Activated naive CD8-positive, alpha-beta T cell treated with anti-CD3 and anti-CD28 coated beads, Interleukin-2, amount 50 U/mL, for 24 hours (primary cell): ENCODE measurements at places on chromosomes 1 and 21.

DNA sequence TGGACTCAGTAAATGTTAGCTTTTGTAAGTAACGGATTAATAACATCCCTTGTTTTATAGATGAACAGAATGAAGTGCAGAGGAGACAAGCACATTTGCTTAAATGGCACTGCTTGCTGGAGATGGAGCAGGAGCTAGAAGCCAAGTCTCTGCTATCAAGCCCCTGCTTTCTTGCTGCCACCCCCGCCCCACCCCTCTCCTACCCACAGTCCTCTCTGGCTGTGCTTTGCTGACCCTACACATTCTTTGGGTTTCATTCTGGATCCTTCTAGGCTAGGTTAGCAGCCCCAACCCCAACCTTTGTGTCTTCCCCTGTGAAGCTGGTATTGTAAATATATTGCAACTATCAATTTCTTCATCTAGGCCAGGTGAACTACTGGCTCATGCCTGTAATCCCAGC lies 77.5 kb upstream of the CAPZB start:
- no peak for DNase-seq

DNA sequence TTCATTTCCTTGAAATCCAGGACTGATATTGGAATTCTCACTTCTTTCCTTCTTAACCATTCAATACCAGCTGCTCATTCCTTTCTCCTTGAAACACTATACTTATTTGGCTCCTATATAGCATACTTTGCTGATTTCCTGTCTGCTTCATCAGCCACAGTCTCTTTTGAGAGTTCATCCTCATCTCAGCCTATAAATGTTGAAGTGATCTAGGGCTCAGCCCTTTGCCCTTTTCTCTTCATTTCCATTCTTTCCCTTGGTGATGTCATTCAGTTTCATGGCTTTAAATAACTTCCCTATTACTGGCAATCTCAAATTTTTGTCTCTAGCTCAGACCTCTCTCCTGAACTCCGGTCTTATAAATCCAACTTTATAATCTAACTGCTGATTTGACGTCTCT lies 24.1 kb upstream of the RABGAP1L start:
- no peak for DNase-seq

GRCh38 chr1:149972547-149972946 lies 35.9 kb upstream of the MTMR11 start:
- no peak for DNase-seq

DNA sequence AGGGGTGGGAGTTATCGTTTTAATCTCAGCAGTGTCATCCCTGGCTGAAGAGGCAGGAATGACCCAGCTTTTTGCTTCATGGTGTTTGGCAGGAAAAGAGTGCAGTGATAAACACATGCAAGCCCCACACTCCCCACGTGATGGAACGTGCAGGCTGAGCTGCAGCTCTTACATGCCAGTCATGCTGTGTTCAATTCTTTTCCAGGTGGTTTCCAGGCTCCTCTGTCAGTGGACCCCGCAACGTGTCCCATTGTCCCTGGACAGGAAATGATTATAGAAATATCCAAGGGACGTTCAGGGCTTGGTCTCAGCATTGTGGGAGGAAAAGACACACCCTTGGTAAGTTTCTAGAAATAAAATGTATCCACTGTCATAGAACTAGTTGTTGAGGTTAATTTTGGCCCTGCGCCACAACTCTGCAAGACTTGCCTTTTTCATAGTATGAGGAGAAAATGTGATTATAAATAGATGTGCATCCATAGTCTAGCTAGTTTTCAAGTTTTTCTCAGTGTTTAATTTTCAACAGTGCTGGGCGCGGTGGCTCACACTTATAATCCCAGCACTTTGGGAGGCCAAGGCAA lies 110.2 kb upstream of the L1TD1 start:
- DNase-seq = no peak

DNA sequence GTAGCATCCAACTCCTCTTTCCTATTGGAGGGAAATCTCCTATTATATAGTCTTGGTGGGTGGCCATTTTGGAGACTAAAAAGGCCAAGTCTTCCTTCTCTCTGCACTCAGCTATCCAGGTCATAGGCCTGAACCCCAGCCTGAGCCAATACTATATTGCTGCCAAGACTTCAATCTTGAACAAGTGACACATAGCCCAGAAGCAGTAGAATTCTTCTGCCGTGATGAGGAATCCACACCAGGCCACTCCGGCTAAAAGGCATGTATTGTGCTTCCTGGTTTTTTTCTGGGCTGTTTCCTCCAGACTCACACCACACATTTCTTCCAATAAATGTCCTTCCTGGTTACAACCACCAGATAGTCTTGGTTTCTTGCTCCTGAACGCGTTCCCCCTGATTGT lies 43.0 kb downstream of the ATF3 start:
- no peak for DNase-seq

GRCh38 chr1:227793948-227794816 lies 21.3 kb upstream of the PRSS38 start:
- no peak for DNase-seq

DNA sequence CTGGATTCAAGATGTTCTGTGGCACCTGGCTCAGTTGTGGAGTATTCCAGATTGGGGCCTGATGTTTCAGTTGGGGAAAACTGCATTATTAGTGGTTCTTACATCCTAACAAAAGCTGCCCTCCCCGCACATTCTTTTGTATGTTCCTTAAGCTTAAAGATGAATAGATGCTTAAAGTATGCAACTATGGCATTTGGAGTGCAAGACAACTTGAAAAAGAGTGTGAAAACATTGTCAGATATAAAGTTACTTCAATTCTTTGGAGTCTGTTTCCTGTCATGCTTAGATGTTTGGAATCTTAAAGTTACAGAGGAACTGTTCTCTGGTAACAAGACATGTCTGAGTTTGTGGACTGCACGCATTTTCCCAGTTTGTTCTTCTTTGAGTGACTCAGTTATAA lies 7.2 kb downstream of the FPGT start:
- no peak for DNase-seq

DNA sequence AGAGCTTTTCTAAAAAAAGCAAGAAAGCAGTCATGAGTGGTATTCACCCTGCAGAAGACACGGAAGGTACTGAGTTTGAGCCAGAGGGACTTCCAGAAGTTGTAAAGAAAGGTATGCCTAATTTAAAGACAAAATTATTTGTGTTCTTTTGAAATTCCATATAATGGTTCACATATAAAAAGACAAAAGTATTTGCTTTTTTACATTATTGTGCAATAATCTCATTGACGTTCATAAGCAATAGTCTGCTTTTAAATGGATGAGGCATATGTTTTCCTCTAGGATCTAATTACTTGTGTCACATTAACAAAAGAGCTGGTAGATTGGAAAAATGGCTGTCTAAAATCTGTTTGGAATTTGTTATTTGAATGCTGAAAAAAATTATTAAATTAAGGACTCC lies 54.3 kb downstream of the CENPF start:
- DNase-seq = no peak

GRCh38 chr1:89941110-89941766 lies 53.7 kb upstream of the ZNF326 start:
- DNase-seq = peak; percentile 19

DNA sequence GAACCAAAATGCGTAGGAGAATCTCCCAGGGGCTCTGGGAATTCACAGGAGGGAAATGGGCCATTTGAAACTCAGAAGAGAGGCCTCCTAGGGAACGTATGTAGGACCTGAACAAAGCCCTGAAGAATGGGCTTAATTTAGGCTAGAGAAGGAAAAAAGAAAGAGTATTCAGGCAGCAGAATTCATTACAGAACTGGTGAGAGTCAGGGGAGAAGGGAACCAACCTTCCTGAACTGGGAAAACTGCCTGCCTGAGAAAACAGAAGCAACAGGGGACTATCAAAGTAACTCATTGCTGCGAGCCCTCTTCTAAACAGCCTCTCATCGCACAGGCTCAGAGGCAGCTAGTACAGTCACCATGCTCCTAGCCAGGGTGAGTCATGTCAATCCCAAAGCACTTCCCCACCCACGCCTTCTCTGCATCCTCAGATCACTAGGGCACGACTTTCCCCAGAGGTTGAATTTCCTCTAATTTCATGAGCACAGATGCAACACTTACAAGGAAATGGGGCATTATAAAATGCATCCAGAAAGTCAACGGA lies 98.1 kb downstream of the ADSS2 start:
- peak; percentile 13 for DNase-seq

GRCh38 chr1:177305040-177306018 lies 134.6 kb downstream of the BRINP2 start:
- DNase-seq = no peak

GRCh38 chr1:179034720-179035119 lies 9.0 kb downstream of the FAM20B start:
- DNase-seq = no peak

DNA sequence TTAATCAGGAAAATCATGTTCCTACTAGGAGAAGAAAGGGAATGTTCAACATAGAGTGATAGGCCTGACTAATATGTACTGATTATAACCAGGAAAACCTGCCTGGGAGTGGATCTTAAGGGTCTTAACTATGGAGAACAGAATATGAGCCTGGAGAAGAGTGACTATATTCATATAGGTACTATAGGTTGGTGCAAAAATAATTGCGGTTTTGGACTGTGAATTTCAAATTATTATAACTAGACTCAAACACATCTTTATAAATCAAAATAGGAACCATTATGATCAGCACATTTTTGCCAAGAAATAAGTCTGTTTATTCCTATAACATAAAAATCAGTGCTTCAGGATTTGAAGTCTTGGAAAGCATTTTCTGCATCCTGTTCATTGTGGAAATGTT lies 189.8 kb upstream of the ADAMTS5 start:
- no peak for DNase-seq

DNA sequence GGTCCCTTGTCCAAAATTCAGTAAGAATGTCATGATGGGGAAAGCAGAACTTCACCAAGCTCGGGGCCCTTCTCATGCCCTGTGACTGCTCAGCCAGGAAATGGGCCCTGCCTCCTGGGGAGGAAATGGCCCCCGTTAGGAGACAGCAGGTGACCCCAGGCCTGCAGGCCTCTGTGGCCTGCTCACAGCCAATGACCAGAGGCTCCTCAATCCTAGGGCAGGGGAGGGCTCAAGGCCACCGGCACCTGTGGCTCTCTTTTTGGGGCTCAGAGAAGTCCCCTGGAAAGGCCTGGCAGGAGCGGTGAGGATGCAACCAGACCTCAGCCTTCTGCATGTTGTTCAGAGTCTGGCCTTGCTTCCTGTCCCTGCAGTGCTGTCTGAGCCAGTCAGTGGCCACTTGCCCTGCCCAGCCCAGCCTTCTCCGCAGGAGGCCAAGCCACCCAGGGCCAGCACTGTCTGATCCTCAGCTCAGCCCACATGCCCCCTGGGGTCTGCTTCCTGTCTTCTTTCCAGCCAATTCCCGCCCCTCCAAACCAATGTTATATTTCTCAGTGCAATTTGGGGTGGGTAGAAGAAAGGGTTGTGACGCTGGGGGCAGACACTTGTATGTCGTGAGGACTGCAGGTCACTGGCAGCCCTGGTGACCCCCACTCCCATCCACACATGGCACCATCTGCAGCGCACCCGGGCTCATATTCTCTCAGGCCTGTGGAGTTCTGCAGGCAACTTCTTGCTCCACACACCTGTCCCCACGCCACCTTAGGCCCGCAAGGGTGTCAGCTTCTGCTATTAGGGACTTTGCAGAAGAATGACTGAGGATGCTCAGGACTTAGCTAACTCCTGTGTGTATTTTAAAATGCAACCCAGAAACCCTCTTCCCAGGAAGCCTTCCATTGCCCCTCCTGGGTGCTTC lies 83.6 kb downstream of the ITPKB start:
- DNase-seq = no peak

- no peak for DNase-seq
Measured at GRCh38 chr1:30267856-30268255, 455.5 kb downstream of the MATN1 start.

- no peak for DNase-seq
Measured at GRCh38 chr1:30714536-30715090, 8.8 kb downstream of the MATN1 start.

DNA sequence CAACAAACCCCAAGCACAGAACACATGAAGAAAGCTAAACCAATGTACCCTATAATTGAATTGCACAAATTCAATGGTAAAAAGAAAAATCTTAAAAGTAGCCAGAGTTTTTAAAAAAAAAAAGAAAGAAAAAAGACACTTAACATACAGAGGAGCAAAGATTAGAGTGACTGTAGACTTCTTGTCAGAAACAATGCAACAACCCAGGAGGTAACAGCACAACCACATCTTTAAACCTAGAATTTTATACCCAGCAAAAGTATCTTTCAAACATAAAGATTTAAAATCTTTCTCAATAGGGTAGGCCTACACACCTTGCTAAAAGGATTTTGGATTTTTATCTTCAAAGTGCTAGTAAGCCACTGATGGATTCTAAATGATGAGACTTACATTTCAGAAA lies 64.4 kb downstream of the PHTF1 start:
- DNase-seq = no peak

DNA sequence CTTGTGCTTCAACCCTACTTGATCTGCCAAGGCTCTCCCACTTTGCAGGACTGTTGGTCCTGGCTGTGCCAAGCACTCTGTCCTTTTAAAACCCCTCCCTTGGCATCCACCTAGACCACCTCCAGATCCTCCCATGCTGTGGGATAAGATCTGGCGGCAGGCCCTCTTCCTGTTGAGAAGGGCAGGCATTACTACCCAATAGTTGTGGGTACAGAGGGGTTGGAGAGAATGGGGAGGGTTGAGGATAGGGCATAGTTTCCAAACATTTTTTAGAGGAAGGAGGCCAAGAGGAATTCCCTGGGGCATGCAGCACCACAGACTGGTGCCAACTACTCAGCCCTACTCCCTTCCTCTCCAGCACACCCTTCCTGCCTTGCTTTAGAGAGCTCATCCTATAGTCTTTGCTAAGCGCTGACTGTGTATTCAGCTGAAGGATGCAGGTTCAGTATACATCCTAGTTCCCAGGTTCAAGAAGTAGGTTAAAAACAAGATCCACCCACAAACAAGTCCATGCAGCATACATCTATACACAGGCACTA lies 70.7 kb downstream of the TRABD2B start:
- DNase-seq = no peak

DNA sequence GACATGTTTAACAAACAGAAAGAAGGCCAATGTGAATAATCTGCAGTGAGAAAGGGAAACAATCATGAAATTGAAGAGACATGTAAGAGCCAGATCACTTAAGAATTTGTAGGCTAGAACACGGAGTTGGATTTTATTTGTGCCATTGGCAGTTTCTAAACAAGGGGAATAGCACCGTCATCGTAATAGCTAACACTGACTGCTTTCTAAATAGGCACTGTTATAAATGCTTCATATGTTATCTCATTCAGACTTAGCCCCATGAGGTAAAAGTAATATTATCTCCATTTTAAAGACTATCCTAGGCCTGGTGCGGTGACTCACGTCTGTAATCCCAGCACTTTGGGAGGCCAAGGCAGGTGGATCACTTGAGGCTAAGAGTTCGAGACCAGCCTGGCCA lies 12.1 kb downstream of the C1orf185 start:
- no peak for DNase-seq

DNA sequence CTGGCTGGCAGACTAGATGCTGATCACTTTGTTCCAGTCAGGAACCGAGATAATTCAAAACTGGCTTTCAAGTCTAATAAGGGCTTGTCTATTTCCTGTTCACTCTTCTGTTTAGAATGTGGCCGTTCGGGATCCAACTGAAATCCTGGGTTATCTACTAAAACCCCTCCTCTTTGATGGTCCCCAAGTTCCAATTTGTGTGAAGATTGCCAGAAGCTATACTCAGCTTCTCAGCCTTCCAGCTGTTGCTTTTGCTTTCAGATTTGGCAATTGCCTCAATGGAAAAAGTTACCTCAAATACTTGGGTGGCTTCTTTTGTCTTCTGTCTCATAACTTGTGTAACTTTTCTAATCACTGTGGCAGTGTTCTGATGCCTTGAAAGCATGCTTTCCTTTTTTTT lies 43.7 kb downstream of the BTBD8 start:
- no peak for DNase-seq
